Activated CD4-positive, alpha-beta T cell treated with anti-CD3 and anti-CD28 coated beads, Interleukin-2, amount 10 ng/mL, durations not matched to agents 7 days and 5 days (primary cell): ENCODE measurements at places on chromosomes 1 and 21.

DNA sequence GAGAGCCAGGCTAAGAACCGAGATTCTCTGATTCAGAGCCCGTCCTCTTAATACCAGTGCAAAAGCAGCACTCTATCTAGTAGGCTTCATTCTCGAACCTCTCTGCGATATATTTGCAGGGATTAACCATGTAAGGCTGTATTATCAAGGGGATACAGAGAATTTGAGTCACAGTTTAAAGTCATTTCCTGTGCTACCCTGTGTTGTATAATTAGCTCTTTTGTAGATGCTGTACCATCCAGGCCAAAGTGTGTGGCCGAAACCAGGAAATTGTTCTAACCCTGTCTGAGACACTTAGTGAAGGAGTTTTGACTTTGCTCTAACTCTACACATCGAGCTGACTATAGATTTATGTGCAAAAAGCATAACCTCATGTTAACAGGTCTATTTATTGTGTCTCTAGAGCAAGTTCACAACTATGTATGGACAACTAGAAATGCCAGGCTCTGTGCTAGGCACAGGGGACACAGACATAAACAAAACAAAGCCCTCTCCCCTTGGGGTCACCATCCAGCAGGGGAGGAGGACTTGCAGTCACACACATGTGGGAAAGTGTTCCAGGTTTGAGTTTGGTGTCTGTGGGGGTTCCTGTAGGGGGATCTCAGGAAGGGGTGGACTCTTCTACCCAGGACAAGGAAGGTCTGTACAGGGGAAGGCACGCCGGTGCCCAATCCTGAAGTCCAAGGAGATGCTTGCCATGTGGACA is 182.2 kb downstream of the DHRS3 start:
- peak; percentile 63 for DNase-seq

- peak; percentile 52 for DNase-seq
Observed at GRCh38 chr1:39102537-39103327, 76.6 kb downstream of the NDUFS5 start.

GRCh38 chr1:19837866-19838265 is 22.8 kb upstream of the RNF186 start:
- no peak for DNase-seq

DNA sequence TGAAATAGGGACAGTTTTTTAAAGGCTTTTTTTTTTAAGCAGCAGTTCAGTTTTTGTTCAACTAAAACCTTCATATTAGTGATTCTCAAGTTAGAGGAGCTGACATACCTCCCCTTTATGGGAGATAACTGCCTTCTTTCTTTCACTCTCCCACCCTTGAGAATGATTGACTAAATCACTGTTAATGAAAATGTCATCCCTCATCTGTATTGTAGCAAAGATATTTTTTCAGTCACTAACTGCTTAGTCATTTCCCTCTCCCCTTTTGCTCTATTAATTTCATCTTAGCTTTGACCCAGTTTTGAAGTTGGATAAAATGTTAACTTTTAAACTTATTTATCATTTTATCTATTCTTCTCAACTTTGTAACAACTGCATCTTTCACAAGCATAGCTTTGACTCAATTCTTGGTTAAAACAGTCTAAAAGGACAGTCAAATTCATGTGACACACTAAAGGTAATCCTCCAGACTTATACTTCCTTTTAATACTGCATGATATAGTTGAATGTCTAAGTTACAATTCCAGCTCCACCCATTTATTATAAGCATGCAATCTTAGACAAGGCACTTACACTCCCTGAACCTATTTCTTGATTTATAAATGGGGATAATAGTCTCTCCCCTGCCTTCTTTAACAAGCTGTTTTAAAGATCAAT is 17.1 kb downstream of the CAPZA1 start:
- DNase-seq, result no peak

DNA sequence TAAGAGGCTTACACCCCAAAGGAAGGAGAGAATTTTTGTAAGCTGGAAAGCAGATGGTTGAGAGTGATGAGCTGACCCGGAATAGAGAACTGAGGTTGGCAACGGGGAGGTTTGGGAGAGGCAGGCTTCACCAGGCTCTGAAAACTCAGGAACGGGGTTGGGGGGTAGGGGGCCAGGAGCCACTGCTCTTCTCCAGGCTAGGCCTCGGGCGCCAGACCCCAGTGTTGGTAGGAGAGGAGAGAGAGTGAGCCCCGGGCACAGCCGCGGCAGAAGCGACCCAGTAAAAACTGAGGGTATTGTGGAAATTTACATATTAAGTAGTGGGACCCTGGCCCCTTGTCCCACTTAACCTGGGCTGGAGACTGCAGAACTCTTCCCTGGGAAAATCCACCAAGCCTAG is 45.7 kb downstream of the GPR161 start:
- DNase-seq, result no peak

DNA sequence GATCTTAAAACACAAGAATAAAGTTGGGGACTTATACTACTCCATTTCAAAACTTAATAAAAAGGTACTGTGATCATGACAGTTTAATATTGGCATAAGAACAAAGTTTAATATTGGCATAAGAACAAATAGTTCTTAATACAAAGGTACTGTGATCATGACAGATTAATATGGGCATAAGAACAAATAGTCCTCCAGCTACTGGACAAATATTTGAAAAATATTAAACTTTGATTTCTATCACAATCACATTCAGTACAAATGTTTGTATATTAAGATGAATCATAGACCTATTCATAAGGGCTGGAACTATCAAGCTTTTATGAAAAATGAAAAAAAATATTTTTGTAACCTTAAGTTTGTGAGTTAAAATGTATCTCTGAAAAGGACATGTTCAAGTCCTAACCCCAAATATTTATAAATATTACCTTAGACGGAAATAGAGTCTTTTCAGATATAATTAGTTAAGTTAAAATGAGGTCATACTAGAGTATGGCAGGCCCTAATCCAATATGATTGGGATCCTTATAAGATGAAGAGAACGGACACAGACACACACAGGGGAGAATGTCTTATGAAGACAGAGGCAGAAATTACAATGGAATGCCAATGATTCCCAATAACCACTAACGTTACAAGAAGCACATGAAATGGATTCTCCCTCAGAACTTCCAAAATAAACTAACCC is 79.1 kb upstream of the RGS1 start:
- DNase-seq, result no peak

DNA sequence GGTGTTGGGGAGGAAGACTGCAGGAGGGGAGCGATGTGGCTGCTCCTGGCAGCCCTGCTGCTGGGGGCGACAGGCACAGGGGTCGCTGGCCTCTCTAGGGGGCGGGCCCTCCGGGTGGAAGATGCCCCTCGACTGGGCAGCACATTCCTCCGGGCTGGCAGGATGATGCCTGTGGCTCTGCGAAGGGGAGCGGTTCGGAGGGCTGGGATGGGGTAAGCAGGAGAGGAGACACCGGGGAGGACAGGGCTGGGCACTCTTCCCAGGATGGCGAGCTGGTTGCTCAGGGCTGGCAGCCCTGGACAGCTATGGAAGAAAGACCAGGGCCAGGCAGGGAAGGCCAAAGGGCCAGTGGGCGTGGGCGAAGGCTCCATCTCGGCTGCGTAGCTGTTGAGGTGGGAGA is 12.8 kb downstream of the HEYL start:
- DNase-seq, result no peak

DNA sequence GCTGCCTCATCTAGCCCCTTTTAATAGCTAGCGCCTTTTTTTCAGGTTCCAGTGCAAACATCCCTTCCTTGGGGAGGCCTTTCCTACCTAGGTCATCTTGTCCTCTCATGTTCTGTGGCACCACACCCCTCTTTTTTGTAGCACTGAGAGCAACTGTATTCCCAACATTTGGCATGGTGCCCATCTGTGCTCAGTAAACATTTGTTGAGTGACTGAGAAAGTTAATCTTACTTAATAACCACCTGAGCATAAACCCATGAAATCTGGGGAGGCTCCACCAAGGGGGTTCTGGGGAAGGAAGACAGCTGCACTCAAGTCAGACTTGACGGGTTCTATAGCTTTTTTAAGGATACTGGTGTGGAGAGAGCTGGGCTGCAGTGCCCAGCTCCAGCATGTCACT is 90.0 kb downstream of the NOS1AP start:
- no peak for DNase-seq

DNA sequence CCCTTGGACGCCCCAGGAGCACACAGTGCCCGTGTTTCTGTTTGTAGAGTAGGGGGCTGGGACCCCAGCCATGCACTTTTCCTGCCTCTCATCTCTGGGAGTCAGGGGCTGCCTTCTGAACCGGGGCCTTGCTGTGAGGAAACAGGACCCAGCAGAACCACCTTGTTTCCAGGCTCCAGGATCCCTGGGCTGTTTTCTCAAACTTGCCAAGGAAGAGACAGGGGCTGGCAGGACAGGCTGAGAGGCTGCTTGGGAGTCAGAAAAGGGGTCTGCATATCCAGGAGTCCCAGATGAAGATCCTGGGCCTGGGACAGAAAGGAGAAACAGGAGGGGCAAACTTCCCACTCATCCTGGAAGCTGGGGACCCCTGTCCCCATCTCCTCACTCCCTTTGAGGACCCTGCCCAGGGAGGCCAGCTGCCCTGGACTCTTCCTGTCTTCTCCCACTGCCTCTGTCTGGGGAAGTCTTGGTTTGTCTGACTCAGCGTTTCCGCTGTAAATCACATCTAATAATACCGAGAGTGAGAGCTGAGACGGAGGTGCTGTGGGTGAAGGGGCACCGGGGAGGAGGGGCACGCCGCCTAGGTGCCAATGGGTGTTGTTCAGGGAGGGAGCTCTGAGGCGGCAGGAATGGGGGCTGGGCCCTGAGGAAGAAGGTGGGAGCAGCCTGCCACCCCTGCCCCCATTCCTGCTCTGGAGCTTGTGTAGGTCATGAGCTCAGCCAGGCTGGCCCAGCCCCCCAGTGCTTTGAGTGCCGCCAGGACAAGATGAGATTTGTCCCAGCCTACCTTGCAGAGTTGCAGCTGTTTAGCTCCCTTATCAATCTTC is 16.7 kb downstream of the POU3F1 start:
- peak; percentile 57 for DNase-seq

DNA sequence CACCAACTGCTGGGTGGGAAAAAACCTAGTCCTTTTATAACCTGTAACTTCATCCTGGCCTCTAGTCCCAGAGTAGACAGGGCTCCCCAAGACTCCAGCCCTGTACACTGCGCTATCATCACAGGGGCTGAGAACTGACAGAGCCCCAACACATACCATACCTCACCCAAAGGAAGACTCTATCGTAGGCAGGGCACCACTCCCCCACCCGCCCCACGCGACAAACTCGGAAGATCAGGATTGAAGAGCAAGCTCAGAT is 15.8 kb downstream of the INPP5B start:
- DNase-seq, result no peak

DNA sequence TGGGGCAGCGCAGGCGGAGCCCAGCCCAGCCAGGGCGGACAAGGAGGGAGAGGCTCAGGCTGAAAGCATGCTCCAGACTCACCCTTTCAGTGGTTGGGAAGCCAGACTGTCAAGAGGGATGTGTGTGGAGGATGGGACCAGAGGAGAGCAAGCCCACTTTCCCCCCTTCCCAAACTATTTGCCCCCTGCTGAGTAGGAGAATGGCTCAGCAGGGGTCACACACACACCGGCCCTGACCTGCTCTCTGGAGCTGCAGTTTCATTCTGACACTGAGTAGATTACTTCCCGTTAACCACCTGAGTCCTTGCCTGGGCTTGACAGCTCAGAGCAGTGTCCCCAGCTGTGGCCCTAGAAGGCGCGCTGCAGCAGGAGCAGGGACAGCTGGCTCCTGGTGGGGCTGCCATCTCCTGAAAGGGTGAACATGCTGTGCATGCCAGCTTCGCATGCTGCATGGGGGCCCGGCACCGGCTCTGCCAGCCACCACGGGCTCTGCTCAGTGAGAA is 51.6 kb upstream of the CNTN2 start:
- DNase-seq, result no peak

- no peak for DNase-seq
Observed at GRCh38 chr1:227170361-227171166, 147.7 kb downstream of the CDC42BPA start.

- DNase-seq, result no peak
Observed at GRCh38 chr21:37817242-37817641, 99.0 kb downstream of the KCNJ6 start.

DNA sequence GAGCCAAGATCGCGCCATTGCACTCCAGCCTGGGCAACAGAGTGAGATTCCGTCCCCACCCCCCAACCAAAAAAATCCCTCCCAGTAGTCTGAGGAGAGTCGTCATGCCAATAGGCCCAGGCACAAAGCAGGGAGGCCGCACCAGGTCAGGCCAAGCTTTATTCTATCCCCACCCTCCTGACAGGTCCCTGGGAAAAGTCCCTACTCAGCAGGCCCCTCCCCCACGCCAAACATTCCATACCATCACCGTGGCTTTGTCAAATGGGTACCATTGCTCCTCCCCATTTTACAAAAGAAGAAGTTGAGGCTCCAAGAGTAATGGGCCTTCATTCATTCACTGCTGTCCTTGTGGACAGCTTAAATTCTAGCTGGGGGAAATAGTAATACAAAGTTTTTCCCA is 5.3 kb downstream of the GPR3 start:
- DNase-seq, result no peak

- DNase-seq, result peak; percentile 74
Observed at GRCh38 chr21:46605767-46606426, 1.0 kb upstream of the S100B start.

DNA sequence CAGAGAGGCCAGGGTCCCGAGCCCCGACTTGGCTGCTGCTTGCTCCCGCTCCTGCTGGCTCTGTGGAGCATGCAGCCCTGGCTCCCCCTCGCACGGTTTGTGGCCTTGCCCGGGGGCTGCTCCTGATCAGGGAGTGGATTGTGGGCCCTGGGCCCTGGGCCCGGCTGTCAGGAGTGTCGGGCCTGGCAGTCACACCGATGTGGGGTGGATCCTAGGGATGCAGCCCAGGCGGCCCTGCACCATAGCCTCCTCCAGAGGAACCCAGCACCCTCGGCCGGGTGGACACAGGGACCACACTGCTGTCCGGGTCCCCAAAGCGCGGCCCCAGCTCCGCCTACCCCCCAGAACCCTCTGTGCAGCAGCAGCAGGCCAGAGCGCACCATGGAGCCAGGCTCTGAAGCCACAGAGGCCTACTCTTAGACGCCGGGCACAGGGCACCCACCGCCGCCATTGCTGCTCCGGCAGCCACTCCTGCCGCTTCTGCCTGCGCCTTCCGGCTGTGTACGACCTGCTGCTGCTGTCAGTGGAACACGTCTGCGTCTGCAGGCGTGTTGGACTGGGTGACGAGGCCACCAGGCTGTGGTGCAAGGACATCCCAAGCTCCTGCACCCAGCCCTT is 9.4 kb downstream of the SLX9 start:
- no peak for DNase-seq

DNA sequence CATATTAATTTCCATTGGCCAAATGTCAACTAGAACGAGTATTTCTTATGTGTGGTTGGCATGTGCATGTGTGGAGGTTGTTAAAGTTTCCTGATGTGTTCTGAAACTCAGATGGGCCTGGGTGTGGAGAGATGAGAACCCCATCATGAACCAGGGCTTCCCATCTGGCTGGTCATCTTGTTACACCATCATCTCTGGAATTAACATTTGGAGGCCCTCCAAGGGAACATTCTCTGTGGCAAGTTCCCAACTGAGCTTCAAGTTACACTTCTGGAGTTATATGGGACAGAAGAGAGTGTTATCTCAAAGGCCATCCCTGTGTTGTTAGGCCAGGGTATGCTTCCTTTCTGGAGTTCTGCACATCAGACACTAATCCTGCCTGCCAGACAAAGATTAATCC is 183.6 kb downstream of the TTLL7 start:
- no peak for DNase-seq
